ENCODE measurements at places on chromosomes 1 and 21.

- no peak for DNase-seq
Measured at GRCh38 chr1:157403203-157403602, 149.1 kb downstream of the FCRL5 start.

DNA sequence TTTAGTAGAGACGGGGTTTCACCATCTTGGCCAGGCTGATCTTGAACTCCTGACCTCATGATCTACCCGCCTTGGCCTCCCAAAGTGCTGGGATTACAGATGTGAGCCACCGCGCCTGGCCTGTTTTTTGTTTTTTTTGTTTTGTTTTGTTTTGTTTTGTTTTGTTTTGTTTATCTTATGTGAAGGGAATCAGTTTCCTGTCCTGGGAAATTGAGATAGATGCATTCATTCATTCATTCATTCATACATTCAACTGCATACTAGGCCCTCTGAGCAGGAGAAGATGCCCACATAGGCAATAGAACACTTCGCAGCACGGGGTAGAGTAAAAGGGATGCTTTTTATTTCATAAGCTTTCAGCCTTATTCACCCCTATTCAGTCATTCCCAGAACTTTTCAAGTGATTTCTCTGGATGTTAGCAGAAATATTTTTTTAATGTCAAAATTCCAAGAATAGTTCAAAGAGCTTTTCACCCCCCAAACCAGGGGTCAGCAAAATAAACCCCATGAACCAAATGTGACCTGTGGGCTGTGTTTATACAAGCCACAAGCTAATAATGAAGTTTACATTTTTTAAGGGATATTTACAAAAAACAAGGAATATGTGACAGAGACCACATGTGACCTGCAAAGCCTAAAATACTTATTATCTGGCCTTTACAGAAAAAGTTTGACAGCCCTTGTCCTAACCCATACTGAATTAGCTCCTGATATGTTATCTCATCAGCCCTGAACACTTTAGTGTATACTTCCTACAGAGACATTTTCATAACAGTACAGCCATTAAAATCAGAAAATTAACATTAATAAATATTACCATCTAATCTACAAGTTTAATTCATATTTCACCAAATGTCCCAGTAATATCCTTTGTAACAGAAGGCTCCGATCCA, 127.1 kb downstream of the MAST2 start:
- DNase-seq: no peak

GRCh38 chr1:10774615-10775310, 21.7 kb downstream of the CASZ1 start:
- DNase-seq: no peak

DNA sequence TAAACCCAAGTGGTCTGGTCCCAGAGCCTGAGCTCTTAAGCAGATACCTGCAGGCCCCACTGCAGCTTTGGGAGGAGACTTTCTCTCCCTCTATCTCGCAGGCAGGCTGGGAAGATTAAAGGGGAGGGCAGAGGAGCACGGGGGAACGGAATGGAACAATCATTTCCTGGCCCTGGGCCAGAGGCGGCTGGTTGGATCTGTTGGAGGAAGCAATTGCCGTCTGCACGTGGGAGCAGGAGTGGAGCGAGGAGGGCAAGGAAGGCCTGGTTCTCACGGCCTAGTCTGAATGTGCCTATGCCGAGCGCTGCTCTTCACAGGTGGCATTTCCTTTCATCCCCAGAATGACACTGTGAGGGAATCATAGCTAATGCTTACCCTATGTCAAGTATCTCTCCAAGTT, 23.7 kb downstream of the NKAIN1 start:
- peak; percentile 66 for DNase-seq

GRCh38 chr1:161357073-161357472, 10.6 kb downstream of the CFAP126 start:
- DNase-seq: no peak

- DNase-seq: no peak
Measured at GRCh38 chr1:228935855-228936727, 200.8 kb downstream of the RHOU start.

DNA sequence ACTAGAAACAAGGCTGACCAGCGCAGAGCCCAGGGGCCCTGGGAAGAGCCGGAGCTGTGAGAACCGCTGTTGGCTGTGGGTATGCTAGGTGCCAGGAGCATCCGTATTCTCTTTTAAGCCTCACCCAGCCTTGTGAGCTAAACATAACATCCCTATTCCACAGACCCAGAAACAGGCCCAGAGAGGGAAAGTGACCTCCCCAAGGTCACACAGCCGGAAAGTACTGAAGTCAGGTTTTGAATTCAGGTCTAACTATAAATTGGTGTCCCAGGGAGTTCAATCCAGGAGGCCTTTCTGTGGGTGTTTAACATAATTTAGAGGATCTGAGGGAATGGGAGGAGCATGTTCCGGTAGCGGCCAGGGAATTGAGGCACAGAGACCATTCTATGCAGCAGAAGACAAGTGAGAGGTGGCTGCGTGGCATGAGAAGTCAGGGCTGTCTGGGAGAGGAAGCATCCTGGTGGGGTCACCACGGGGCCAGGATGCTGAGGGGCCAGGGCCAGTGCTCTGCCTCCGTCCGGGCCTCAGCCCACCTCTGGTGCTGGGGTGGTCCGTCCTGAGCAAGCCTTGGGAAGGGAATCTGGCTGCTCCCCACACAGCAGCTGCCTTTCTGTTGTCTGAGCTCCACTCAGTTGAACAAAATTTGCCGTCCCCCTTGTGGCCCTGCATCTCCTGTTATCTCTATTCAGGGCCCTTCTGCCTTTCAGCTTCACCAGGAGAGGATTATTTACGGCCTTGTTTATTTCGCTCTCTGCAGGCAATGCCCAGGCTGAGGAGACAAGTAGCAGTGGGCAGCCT, 338.8 kb upstream of the VAMP3 start:
- peak; percentile 28 for DNase-seq

DNA sequence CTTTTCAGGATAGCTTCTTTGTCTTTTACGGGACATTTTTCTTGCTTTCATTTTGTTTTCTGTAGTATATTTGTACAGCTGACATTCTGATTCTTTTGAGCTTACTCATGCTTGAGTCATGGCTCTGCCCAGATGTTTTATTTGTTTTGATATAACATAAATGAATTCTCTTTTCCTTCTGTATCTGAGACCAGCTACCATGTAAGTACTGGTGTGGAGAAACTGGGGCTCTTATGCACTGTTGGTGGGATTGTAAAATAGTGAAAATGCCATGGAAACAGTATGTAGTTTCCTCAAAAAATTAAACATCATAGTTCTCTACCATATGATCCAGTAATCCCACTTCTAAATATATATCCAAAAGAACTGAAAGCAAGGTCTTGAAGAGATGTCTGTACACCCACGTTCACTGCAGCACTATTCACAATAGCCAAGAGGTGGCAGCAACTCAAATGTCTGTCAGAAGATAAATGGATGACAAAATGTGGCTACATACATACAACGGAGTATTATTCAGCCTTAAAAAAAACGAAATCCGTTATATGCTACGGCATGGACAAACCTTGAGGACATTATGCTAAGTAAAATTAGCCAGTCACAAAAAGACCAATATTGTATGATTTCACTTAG, 61.4 kb downstream of the EIF2B3 start:
- no peak for DNase-seq

- DNase-seq: no peak
Measured at GRCh38 chr1:30774550-30775432, 17.2 kb upstream of the LAPTM5 start.

DNA sequence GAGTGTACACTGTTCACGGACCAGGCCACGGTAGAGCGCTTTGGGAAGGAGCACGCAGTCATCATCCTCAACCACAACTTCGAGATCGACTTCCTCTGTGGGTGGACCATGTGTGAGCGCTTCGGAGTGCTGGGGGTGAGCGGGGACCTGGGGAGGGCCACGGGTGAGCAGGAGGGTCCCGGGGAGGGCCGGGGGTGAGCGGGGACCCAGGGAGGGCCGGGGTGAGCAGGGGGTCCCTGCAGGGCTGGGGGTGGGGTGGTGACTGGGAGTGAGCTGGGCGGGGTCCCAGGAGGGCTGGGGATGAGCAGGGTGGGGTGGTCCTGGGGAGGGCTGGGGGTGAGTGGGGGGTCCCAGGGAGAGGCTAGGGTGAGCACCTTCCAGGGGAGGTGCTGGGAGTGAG, 44.1 kb upstream of the TRAPPC10 start:
- no peak for DNase-seq

GRCh38 chr1:25724966-25725365, 75.0 kb upstream of the SELENON start:
- DNase-seq: peak; percentile 34

GRCh38 chr1:7227654-7228053, 442.4 kb downstream of the CAMTA1 start:
- DNase-seq: no peak

- no peak for DNase-seq
Measured at GRCh38 chr1:167474191-167474641, 44.1 kb downstream of the CD247 start.

DNA sequence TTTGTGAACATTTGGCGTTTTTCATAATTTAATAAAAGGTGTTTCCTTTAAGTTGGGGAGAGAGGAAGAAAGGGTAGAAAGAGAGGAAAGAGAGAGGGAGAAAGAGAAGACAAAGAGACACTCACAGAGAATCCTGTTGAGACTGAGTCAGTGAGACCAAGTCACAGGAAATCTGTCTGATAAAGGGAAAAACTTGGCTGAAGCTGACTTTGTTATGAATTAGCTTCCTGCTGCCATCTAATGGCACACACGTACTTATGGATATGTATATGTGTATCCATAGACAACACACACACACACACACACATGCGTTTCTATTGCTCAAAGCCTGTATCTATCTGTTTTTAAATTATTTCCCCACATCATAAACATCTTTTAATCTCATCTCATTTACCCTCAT, 42.5 kb upstream of the DISC1 start:
- no peak for DNase-seq

- no peak for DNase-seq
Measured at GRCh38 chr21:42857216-42857615, 22.1 kb downstream of the WDR4 start.

- no peak for DNase-seq
Measured at GRCh38 chr1:211724687-211725196, 49.3 kb upstream of the NEK2 start.

DNA sequence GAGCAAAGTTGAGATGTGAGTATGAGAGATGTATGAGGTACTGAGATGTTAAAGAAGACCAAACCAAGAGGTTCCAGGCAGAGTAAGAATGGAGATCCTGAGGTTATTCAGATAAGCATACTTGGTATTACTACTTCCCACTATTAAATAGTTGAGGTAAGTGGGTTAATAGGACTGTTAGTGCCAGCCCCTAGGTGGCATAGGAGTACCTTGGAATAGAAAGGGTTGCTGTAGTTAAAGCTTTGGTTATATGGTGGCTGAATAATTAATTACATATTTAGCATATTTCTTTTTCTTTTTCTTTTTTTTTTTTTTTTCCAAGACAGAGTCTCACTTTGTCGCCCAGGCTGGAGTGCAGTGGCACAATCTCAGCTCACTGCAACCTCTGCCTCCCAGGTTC, 397.9 kb upstream of the TMPRSS15 start:
- no peak for DNase-seq

GRCh38 chr1:10620776-10621175, 146.0 kb downstream of the PEX14 start:
- DNase-seq: no peak

DNA sequence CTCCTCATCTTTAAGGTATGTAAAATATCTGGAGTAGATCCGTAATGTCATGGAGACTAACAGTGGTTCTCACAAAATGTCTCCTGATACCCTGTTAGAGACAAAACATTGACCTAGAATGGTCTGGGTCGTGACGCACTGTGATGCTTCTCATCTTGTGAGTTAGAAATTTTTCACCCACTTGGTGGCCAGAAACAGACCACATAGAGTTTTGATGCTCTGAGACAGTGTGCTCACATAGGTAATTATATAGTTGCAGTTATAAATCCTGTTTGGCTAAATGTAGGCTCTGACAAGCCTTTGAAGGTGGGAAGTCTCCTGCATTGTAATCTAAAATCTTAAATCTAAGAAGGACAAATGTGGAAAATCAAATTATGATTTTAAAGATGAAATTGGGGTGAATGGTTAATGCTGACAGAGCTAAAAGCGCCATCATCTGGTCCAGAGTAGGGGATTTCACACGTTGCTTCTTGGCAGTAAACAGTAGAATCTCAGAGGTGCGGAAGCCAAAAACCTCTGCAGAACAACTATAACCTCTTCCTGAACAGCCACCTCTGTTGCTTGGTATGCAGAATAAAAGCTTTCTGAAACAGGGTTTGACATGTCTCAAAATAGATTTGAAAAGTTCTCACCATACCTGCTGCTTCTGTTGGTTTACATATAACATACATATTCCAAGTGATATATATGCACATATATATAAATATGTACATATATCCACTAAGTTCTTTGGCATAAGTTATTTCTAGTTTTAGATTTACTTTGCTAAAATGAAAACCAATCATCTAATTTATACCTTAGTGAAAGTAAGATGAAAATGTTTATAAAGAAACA, 17.1 kb downstream of the RPAP2 start:
- no peak for DNase-seq

DNA sequence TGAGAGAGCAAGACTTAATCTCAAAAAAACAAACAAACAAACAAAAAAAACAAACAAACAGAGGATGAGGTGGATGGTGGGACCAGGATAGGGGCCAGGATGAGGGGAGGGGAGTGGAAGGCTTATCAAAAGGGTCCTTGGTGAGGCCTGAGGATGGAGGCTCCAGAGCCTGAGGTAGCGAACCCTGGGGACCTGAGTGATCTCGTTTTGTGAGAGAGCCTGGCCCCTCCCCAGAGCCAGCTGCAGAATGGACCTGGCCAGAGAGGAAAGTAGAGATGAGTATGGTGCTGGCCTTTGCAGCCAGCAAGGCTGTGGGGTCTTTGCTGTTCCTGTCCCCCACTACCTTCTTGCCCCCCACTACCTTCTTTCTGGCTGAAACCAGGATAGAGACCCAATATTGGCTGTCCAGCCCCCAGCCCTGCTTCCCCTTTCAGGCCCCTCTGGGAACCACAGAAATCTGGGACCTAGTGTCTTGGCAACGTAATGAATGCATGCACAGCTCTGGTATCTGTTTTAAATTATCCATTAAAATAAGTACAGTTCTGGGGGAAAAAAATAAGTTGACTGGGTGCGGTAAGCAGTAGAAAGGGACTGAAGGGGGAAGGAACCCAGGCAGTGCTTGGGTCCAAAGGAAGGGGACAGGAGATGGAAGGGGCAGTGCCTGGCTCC, 1.1 kb upstream of the LMNA start:
- no peak for DNase-seq

- DNase-seq: no peak
Measured at GRCh38 chr1:108799001-108799400, 52.5 kb downstream of the STXBP3 start.

GRCh38 chr1:56437959-56438358, 141.4 kb downstream of the PLPP3 start:
- DNase-seq: no peak

DNA sequence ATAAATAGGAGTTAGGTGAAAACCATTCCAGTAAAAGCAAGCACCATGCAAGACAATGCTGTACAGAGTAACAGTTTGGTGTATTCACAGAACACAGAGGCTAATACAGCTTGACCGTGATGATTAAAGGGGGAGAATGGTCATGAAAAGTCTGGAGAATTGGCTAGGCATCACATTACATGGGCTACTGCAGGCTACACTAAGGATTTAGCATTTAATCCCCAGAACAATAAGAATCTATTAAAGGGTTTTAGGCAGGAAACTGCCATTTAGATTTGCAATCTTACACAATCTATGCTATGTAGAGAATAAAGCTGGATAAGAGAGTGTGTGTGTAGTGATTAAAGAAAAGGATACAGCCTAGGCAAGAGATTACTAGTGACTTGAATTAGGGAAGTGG, 30.6 kb downstream of the HFM1 start:
- no peak for DNase-seq

GRCh38 chr1:152525080-152525641, 10.9 kb downstream of the CRCT1 start:
- no peak for DNase-seq

Data from SK-N-DZ (cell line).